Breast epithelium (tissue), 4 donors: ENCODE measurements at places on chromosomes 3 and 15.
A peak's percentile ranks its signal among the peaks of the same experiment; 100 is the strongest.

DNA sequence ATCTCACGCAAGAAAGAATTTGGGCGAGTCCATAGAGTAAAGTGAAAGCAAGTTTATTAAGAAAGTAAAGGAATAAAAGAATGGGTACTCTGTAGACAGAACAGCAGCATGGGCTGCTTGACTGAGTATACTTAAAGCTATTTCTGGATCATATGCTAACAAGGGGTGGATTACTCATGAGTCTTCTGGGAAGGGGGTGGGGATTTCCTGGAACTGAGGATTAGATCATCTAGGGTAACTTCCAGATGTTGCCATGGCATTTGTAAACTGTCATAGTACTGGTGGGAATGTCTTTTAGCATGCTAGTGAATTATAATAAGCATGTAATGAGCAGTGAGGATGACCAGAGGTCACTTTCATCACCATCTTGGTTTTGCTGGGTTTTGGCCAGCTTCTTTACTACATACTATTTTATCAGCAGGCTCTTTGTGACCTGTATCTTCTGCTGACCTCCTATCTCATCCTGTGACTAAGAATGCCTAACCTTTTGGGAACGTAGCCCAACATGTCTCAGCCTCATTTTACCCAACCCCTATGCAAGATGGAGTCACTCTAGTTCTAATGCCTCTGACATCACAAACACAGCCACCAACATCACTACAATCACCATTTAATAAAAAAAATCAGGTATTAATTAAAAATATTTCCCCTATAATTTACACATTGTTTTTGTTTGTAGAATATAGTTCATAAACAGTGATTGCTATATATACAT lies 890.7 kb upstream of the EPHA6 start:
- no peak for DNase-seq

DNA sequence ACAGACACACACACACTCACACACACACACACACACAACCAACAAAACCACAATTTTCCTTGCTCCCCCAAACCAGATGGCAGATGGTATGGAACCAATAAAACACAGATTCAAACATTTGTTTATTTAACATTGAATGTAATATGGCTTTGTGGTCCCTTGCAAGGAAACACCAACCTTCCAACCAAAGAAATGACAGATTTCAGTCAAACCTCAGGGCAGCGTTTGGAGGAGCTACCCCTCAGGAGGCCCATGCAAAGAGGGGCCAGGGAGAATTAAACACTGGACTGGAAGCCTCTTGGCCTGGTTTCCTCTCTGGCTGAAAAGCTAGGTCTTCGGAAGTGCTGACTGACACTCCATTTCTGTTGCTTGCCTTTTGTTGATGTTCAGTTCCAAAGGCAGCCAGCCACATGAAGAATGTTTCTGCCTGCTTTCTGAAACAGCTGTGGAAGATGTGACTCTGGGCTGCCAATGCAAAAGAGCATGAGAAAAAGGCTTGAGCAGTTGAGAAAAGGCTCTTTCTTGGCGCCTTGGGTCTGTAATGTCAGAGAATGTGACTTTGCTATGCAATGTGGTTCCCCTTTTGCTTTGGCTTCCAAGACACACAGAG lies 296.1 kb downstream of the RPLP1 start:
- no peak for DNase-seq

DNA sequence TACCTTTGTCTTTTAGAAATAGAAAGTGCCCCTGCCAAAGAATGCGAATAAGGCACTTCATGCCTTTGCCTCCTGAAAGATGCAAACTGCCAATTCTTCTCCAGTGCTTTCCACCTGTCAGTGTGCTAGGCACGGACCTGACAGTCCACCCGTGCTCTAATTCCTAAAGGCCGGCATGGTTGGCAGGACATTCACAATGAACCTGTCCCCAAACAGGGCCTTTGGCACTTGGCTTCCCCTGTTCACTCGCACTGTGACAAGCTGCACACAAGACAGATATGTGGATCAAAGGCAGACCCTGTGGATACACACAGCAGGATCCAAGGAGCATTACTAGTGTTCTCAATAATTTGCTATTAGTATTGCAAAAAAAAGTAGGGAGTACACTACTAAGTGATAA lies 505.7 kb upstream of the AGTR1 start:
- DNase-seq: no peak

- DNase-seq: no peak
Observed at GRCh38 chr15:48168616-48169015, 9.5 kb downstream of the MYEF2 start.

GRCh38 chr15:80743189-80743833 lies 35.9 kb upstream of the CEMIP start:
- peak; percentile 21 for DNase-seq

- DNase-seq: no peak
Observed at GRCh38 chr3:13292375-13292774, 127.7 kb downstream of the NUP210 start.

DNA sequence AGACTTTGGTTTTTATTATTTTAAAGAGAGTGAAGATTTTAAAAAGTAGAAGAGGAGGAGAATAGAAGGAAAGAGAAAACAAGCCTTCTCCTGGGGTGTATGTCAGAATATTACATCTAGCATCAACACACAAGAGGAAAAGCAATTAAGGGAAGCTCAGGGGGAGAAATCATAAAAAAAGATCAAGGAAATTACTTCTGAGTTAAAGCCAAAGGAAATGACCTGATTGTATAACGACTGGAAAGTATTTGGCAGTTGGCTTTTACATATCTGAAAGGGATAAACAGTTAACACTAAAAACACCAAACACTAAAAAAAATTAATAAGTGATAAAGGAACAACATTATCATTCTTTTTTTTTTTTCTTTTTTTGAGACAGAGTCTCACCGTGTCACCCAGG lies 58.4 kb downstream of the CPNE4 start:
- DNase-seq: no peak

DNA sequence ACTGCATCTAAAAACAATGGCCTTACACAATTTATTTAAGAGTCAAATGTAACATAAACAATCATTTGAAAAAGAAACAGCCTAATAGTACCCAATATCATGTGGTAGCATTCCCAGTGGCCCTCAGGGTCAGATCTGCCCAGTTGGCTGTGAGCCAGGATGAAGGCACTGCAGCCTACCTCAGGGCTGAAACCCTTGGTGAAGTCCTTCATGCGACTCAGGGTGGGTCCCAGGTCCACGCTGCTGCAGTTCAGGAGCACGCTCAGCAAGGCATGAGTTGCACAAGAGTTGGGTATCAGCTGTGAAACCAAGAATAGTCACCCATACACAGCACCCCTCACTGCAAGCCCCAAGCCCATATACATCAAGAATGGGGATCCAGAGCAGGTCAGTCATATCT lies 37.1 kb downstream of the SEMA3G start:
- no peak for DNase-seq

- DNase-seq: peak; percentile 36
Observed at GRCh38 chr3:99638167-99638948, at the start of gene COL8A1. COL8A1 (plus strand) TSS chr3:99638594; CDS start chr3:99790683, 152,089 bp downstream.

DNA sequence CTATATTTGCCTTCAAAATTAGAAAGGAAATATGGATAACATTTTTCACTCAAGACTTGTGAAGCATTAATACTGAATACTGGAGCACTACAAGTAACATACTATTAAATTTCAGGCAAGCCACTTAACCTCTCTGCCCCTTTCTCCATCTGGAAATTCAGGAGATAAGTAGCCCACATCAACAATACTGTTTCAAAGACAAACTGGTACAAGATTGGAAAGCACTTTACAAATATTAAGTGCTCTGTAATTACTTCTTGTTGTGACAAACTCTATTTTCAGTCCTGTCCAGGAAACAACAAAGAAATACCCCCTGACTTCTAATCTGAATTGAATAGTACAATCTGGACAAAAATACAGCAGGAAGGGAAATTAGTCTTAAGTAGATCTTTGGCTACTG lies 49.3 kb downstream of the TMEM212 start:
- DNase-seq: no peak

- no peak for DNase-seq
Observed at GRCh38 chr15:64582202-64582601, 121.8 kb downstream of the ZNF609 start.

DNA sequence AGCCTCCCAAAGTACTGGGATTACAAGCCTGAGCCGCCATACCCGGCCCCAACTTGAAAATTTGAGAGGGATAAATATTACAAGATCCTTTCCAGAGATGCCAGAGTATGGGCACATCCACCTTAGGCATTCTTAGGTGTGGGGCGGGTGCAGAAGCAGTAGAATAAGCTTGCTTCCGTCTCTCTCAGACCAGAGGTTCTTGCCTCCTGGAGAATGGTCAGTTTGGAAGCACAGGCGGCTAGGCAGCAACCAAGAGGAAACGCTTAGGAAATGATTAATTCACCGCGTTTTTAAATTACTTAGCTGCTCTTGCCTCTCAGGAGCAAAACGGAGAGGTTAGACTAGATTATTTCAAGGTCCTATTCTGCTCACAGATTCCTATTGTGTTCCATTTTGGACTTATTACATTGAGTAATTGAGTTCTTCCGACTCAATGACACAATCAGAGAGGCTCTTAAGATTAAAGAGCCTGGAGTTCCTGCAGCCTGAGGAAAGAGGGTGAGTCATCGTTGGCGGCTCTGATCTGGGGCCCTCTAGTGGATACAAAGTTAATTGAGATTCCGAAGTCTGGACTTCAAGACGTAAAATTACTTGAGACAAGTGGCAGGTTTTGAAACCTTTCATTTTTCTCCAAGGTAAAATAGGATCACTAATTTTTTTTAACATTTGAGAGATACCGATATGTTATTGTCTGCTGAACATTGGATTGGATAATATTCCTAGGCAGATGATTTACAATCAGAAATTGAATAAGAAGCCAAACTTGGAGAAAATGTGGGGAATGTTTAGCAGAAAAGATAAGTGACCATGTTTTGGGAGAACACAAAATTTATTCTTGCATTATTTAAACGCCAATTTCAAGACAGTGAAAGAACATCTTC lies 5.8 kb upstream of the TOPAZ1 start:
- no peak for DNase-seq

DNA sequence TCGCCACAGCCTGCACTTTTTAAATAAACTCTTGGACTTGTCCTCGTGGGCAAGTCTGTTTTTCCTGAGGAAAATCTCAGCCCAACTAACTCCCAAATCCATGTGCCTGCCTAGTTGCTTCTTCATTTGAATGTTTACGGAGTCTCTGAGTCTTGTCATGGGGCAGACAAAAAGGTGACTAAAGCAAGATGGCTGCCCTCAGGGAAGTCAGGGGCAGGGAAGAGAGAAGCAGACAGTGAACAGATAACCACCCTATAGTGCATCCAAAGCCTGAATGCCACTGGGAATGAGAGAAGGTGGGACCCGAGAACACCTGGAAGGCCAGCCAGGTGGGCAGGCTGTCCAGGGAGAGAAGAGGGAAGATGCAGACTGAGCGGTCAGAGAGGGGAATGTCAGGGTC lies 21.4 kb downstream of the CCDC12 start:
- no peak for DNase-seq

GRCh38 chr15:76964157-76964556 lies 30.8 kb upstream of the PSTPIP1 start:
- DNase-seq: no peak

- DNase-seq: peak; percentile 33
Observed at GRCh38 chr3:3200632-3201212, 21.2 kb upstream of the CRBN start.

DNA sequence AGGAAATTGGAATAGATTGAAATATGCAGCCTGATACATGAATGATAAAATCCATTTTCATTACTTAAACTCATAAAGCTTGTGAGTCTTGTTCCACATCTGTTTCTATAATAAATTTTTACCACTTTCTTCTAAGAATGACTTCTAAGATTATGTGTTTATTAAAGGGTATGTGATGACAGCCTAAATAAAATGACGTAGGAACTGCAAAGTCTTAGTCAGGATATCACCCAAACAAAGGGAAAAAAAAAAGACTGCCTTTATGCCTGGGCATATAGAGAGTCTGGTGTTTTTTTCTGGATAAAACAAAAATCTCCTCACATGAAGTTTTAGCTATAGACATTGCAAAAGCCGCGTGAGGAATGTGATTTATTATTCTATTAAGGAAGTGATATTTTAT lies 844.0 kb downstream of the DIPK2A start:
- no peak for DNase-seq

DNA sequence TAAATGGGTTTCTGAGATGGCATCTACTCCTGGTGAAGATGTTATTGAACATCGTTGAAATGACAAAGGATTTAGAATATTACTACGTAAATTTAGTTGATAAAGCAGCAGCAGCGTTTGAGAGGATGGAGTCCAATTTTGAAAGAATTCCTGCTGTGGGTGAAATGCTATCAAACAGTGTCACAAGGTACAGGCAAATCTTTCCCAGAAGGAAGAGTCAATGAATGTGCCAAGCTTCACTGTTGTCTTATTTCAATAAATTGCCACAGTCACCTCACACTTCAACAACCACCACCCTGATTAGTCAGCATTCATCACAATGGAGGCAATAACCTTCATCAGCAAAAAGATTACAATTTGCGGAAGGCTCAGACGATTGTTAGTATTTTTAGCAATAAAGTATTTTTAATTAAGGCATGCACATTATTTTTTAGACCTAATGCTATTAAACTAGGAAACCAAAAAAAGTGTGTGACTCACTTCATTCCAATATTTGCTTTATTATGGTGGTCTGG lies 142.8 kb downstream of the UNC13C start:
- no peak for DNase-seq

DNA sequence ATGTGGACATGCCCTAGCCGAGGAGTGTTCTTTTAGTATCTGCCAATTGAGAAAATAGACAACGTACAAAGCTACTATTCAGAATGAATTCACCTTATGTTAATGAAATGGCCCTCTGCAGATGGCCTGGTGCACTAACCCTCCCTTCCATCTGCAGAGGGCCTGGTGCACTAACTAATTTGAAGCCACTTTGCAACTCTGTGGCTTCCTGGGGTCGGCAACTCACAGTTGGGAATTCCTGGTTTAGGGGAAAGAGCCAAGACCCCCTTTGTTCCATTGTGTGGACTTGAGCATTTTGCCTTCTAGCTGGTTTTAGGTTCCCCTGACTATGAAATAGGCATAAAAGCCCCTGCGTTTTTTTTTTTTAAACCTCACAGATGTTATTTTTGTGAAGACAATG lies 204.3 kb upstream of the UBE3A start:
- no peak for DNase-seq

GRCh38 chr15:93244696-93245660 lies 156.0 kb upstream of the RGMA start:
- DNase-seq: no peak

- DNase-seq: no peak
Observed at GRCh38 chr3:134707908-134708597, 57.2 kb upstream of the KY start.

GRCh38 chr3:72462595-72463011 lies 385.6 kb downstream of the SHQ1 start:
- no peak for DNase-seq

DNA sequence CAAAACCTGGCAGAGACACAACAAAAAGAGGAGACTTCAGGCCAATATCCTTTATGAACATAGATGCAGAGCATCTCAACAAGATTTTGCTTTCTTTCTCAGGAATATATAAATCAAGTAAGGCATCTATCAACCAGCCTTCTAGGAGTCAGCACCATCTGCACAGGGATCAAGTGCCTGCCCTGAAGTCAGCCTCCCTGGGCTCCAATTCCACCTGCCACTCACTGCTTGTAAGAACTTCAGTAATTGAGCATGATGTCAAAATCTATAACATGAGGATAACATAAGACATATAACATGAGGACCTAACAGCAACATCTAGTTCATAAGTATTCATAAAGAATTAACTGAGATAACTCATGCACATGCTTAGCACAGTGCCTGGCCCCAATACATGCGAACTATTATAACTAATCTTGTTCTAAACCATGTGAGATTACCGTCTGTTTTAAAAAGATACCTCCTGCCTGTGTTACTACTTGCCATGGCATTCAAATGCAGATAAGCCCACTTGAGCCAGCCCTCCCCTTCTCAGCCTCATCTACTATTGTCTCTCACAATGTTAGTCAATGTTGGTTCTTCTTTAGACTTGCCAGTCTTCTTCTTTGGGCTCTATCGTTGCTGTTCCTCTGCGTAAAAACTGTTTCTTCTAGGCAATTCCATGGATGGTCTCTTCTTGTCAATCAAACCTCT lies 91.6 kb downstream of the PLD1 start:
- DNase-seq: no peak
